ENCODE measurements at places on chromosomes 1 and 21.

DNA sequence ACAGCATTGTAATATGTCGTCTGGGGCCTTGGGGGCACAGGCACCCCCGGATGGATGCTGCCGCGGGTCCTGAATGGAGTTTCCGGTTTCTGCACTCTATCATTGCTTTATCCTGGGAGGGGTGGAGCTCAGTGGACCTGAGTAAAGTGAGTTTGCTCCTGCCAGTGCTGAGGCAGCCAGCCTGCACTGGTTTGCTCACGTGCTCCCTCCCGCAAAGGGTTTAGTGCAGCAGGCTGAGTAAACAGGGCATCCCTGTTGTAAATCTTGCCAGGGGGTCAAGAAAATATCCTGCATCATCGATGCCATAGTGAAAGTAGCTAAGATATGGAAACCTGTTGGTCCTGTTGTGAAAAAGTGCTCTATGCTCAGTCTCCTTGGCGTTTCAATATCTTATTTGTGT is 85.6 kb upstream of the BRINP3 start:
- no peak for DNase-seq

DNA sequence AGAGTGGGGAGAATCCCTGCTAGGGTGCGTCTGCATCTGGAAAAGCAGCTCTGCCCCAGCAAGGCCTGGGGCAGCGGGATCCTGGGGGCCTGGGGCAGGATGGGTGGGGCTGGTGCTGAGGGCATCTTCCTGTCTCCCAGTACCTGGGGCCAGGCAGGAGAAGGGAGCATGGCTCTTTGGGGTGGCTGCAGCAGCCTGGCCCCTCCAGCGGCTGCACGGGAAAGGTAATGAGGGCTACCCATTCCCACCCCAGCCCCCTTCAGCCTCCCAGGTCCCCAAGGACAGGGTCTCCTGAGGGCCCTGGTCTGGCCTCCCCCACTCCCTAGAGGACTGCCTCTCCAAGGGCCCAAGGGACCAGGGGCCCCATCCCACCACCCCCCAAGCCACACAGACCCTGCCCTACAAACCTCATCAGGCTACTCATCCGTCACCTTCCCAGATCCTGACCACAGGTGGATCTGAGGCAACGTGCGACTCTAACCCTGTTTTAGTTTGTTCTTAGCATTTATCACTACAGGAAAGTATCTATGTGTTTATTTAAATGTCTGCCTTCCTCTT is 910 bp upstream of the ANKRD65 start:
- DNase-seq, result no peak

DNA sequence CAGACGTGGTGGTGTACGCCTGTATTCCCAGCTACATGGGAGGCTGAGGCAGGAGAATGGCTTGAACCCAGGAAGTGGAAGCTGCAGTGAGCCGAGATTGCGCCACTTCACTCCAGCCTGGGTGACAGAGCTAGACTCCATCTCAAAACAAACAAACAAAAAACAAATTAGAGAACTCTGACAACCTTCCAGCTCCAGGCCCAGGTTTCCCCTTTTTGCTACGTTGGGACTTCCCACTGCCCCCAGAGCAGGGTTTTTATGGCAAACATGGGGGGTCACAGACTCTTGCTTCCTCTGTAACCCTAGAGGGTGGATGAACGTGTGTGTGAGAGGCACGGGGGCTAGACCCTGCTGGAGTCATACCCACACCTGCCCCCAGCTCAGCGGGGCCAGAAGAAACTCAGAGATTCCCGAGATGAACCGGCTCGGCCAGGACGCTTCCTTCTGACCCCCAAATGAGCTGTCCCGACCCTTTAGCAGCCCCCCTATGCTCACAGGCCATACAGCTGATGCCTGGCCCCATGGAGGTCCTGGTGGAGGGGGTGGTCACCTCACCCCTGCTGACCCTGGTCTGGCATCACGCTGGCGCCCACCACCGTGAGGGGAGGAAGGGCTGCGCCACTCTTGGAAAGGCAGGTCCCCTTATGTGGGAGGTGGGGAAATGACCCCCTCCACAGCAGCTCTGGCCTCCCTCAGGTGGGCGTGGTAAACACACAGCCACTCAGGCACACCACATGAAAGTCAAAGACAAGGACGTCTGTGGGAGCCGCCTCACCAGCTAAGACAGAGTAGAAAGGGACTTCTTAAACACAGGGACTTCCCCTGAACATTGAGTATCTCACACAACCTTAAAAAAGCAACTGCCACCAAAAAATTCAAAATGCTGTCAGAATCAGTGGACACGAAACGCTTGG is 7.1 kb downstream of the GPR157 start:
- peak; percentile 44 for DNase-seq

- no peak for DNase-seq
Measured at GRCh38 chr1:163980394-163980793, 578.6 kb upstream of the PBX1 start.

- DNase-seq, result no peak
Measured at GRCh38 chr1:111850109-111850508, 94.4 kb downstream of the DDX20 start.

Measured in CD4-positive, alpha-beta T cell treated with Interleukin-6 at 100 ng/mL for 8 hours (primary cell).